Pulmonary artery endothelial cell (primary cell): ENCODE measurements at places on chromosomes 6 and 20. TPM values are rescaled to one million over a fixed set of nuclear protein-coding genes. Genes with fewer than 3 reads are reported as not detected.

GRCh38 chr6:146915671-146916127 is 288.5 kb upstream of the STXBP5 start:
- DNase-seq: no peak

DNA sequence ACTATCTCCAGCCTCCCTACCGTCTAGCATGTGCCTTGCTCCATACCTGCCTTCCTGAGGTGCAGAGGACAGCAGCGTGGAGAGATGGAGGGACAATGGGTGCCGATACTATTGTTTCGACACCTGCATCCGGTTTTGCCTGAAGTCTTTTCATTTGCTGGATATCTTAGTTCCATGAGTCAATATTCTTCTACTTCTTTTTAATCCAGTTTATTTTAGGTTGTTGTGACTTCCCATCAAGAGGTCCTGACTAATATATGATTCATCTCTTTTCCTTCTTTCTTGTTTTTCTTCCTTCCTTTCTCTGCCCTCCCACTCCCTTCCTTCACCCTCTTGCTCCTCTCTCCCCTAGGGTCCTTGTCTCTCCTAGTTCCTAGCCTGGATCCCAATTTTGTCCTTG is 91.4 kb downstream of the CDH26 start:
- no peak for DNase-seq

The TPD52L1 gene
- total RNA-seq: 3.7 and 4.7 TPM in 2 replicates

The BTNL2 gene
- total RNA-seq: not detected in 2 replicates

GRCh38 chr20:25220021-25220730 is 24.7 kb downstream of the ENTPD6 start:
- DNase-seq: no peak

DNA sequence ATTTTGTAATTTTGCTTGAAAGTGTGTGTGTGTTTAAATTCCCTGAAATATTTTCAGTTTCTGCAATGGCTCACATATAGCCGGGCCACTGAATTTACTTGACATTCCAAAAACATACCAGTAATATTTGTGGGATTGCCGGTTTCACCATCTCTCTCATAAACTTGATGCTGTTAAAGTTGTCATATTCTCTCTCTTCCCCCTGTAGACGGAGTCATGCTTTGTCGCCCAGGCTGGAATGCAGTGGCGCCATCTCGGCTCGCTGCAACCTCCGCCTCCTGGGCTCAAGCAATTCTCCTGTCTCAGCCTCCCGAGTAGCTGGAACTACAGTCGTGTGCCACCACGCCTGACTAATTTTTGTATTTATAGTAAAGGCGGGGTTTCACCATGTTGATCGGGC is 122.1 kb downstream of the TIAM2 start:
- DNase-seq: no peak

DNA sequence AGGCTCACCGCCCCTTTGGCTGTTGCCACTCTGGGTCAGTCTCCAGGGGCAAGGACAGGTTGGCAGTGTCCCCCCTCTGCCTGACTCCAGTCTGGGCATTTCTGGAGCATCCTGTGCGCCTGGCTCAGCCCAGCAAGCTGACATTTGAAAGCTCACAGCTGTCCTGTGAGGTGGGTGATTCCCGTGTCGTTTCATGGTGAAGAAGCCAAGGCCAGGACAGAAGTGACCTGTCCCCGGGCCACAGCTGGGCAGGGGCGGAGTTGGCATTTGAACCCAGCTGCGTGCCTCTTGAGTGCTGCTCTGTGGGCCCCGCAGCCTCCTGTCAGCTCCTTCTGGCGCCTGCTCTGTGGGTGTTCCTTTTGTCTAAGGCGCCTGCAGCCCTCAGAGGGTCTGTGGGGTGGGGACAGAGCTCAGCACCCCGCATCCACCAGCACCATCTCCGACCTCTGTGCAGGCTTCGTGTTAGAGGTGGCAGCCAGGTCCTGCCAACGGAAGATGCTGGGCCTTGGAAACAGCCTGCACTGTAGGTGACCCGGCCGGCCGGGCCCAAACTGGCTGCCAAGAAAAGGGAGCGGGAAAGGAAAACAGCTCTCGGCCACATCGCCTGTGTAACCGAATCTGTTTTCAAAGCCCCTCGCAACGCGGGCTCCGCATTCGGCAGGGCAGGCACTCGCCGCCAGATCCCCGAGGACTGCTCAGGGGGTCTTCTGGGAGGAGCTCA is 5.8 kb upstream of the GATA5 start:
- no peak for DNase-seq

DNA sequence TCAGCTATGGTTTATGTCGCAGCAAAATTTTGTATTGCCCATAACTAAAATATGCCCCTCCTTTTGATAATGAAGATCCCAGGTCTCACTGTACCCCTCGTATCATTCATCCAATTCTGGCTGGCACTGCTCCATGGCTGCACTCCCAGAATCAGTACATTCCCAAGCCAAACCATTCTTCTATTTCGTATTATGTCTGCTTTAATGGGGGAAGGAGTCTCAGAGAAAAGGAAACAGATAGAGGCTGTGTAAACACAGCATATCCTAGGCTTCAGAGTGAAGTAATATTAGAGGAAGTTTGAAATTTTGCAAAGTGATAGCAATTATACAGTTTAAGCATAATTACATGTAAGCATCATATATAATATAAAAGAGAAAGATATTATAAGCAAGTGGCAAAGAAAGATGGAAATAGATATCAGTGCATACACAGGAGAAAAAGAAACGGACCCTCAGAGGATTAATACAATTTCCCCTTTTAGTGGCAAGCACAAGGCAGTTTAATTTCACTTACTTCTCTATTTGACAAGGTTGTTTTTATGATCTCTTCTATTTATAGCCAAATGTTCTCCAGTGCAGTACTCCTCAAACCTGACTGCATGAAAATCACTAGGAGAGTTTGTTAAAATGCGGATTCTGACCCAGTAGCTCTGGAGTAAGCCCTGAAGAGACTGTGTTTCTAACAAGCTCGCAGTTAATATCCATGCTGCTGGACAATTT is 56.5 kb upstream of the TENT5A start:
- peak; percentile 68 for DNase-seq

The GNMT gene
- total RNA-seq: 0.13 and 0.21 TPM in 2 replicates

DNA sequence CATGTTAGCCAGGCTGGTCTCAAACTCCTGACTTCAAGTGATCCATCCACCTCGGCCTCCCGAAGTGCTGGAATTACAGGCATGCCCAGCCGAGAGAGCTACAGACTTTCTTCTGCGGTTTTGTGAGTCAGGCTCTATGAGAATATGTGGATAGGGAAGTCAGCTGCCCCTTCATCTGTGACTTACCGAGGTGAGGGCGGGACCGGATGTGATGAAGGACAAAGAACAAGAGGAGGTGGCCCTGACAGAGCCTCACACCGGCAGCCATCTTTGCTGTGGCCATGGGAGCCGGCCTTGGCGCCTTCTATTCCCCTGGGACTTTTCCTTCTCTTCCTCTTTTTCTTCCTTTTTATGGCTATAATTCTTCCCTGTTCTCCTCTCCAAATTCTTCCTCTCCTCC is 67.0 kb downstream of the IYD start:
- DNase-seq: no peak

The CALHM6 gene
- total RNA-seq: 0.32 and 0.40 TPM in 2 replicates

The NFS1 gene
- 22.3 and 48.5 TPM in 2 replicates for total RNA-seq

- DNase-seq: no peak
Observed at GRCh38 chr6:32151863-32152768, at the start of gene PRRT1. Gene PRRT1, minus strand, starts transcription at chr6:32151939. Its CDS starts 112 bp downstream, at chr6:32151827.

The NPBWR2 gene
- total RNA-seq: not detected in 2 replicates

- DNase-seq: no peak
Observed at GRCh38 chr6:53801022-53801421, 6.2 kb downstream of the LRRC1 start.

DNA sequence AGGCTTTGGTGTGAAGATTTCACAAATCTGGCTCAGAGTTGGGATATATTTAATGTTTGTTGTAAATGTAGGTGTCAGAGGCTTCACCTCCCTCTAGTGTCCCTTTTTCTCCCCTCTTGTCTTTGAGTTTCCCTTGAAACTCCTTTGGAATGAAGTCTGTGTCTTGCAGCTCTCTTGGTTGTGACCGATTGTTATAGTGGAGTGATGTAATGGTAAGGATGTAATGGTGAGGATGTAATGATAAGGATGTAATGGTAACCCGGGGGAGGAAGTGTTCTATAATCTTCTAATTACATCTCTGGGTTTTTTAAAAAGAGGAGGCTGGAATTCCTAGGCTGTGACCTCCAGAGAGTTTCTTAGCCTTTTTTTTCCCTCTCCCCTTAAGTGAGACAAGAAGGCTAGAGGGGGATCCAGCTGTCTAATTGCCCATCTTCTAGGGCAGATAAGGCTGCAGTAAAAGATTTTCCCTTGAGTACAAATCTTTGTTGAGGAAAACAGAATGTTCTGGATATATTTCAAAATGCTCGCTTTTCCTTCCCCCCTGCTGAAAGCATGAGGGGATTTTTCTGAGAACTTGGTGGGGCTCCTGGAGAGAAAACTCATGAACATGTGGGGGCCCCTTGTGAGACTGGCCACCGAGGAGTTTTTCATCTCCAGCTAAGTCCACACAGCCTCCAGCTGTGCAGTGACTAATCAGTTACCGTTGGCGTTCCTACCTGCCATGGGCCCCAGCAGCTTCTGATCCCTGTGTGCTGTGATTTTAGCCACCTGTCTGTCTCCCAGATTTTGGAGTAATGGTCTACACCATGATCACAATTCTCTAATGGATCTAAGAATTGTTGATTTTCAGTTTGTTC is 156.7 kb upstream of the PMEPA1 start:
- DNase-seq: no peak

GRCh38 chr6:158631678-158632537 is 12.6 kb downstream of the DYNLT1 start:
- DNase-seq: peak; percentile 89

- no peak for DNase-seq
Observed at GRCh38 chr20:26218301-26218700, 521.6 kb upstream of the ZNF337 start.

The PNLDC1 gene
- total RNA-seq: 0.11 TPM in 1 of 2 replicates, not detected in the other

- no peak for DNase-seq
Observed at GRCh38 chr6:108078191-108078590, 3.6 kb upstream of the OSTM1 start.

- no peak for DNase-seq
Observed at GRCh38 chr6:54262971-54263370, 45.3 kb upstream of the TINAG start.

The GPLD1 gene
- total RNA-seq: 0.04 TPM in 1 of 2 replicates, not detected in the other

The HLA-DQB1 gene
- not detected in 2 replicates for total RNA-seq

- no peak for DNase-seq
Observed at GRCh38 chr20:20450521-20450920, 82.6 kb downstream of the INSM1 start.

- no peak for DNase-seq
Observed at GRCh38 chr6:5462856-5463255, 201.5 kb downstream of the FARS2 start.

The SLC17A3 gene
- not detected in 2 replicates for total RNA-seq

DNA sequence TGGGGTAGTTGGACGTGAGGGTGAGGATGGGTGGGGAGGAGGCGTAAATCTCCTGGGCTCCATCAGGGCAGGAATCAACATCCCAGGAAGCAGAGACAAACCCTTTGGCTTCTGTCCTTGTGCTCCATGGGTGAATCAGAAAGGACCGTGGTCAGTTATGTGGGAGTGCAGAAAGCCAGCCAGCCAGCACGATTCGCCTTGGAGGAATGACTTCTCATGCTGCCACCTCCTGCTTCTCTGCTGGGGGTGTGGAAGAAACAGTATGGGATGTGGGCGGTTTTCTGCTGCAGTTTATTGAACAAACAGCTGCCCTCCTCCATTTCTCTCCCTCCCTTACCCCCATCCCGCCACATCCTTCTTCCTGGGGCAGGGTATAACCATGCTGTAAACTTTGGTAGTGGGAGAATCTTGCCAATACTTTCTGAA is 214.5 kb downstream of the SOX4 start:
- DNase-seq: no peak

DNA sequence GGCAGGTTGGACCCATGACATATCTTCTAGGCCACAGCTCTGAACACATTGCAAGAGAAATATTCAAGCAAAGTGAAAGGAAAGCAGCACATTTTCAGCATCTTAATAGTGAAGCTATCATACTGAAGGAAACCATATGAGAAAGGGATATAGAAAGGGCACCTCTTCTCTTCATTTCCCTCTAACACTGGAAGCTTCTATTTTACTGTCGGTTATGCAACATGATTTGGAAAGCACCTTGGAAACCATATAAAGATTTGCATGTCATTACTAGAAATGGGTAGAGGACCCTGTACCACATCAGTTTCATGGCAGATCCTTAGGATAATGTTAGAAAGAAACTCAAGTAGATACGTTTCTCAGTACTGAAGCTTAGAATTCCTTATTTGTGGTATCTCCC is 70.5 kb upstream of the HMGN3 start:
- no peak for DNase-seq

The SPTLC3 gene
- 0.40 and 0.71 TPM in 2 replicates for total RNA-seq

- no peak for DNase-seq
Observed at GRCh38 chr20:25013478-25014380, 21.2 kb upstream of the APMAP start.

The GNAS-AS1 gene
- total RNA-seq: 0.07 and 0.11 TPM in 2 replicates

- DNase-seq: no peak
Observed at GRCh38 chr6:20319520-20320357, 81.9 kb upstream of the E2F3 start.

- no peak for DNase-seq
Observed at GRCh38 chr20:8940326-8940725, 128.6 kb upstream of the PLCB4 start.

The IBTK gene
- total RNA-seq: 41.8 and 44.8 TPM in 2 replicates

GRCh38 chr6:53287336-53288225 is 61.2 kb downstream of the ELOVL5 start:
- DNase-seq: no peak

GRCh38 chr6:112266331-112266730 is 12.0 kb upstream of the LAMA4 start:
- no peak for DNase-seq

DNA sequence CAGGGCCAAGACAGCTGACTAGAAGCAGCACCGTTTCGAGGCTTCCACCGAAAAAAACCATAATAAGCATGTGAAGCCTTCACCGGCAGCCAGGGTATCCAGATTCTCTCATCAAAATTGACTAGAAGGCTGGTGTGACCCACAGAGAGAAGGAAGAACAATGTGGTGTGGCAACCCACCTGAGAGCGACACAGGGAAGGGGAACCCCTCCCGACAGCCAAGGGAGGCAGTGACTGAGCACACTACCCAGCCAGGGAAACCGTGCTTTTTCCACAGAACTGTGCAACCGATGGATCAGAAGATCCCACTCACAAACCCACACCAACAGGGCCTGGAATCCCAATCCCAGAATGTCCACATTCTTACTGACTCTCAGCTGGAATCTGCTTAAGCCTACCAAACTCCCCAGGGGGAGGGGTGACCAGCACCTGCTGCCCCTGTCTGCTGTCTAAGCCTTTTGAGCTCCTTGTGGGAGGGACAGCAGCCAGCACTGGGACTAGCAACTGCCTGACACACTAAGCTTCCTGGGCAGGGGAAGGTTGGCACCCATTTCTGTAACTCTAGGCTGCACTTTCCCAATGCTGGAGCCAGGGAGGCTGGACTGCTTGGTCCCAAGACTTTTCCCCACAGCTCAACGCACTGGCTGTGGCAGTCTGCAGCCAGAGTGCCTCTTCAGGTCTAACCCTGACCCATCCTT is 231.9 kb upstream of the FAM83B start:
- DNase-seq: no peak
